A673 (cell line): ENCODE measurements at places on chromosomes 2 and 18. TPM values are rescaled to one million over a fixed set of nuclear protein-coding genes. Genes with fewer than 3 reads are reported as not detected.

DNA sequence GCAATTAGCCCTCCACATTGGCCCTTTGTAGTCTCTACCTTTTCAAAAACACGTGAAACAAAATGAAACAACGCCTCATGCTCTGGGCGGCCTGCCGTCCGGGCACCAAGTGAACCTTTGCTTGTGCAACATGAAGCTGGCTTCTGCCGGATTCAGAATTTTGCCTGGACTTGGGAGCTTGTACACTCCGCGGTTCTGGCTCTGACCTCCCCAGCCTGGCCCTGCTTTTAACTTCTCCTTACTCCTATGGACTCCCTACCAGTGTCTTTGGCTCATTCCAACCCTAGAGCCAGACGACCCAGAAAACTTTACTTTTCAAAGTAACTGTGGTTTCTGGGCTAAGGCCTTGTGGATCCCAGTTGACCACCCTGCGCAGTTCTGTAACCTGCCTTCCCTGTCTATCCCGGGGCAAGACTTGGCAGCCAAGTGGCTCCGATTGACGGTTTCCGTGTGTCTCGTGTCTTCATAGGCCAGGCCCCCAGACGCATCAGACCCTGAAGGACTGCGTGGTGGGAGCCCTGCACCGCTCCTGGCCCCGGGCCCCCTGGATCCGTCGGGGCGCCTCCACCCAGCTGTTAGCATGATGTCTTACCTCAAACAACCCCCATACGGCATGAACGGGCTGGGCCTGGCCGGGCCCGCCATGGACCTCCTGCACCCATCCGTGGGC is 1.9 kb downstream of the OTX1 start:
- DNase-seq, result no peak
- no peak overlapping the region for H3K4me3 ChIP-seq
- peaks cover 7% of the 10 kb centered on the region for H3K4me1 ChIP-seq

GRCh38 chr2:84964406-84965191 is 6.4 kb upstream of the KCMF1 start:
- no peak overlapping the region for H3K4me3 ChIP-seq
- DNase-seq, result no peak
- H3K4me1 ChIP-seq, result no peaks in the 10 kb centered on the region
- peaks cover 27% of the 10 kb centered on the region for H3K36me3 ChIP-seq

DNA sequence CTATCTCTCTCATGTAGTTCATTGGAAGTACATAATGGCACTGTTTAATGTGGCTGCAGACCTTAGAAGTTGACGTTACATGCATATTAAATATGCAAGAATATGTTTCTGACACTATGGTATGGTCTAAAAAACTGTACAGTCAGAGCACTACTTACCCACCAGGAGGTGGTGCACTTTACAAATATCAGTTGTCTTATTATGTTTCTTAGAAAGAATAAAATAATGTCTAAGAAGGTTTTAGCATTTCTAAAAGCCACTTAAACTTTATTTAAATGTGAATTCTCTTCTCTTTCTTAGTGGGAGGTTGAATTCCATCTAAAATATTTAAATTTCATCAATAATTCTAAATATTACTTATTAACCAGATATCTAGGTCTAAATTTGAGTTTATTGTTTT is 4.3 kb downstream of the TMEFF2 start:
- no peaks in the 10 kb centered on the region for H3K36me3 ChIP-seq
- no peaks in the 10 kb centered on the region for H3K27me3 ChIP-seq
- no peak overlapping the region for H3K4me3 ChIP-seq

GKN2 gene
- total RNA-seq, result not detected in 2 replicates

GRCh38 chr18:58225101-58225500 is 181.1 kb downstream of the NEDD4L start:
- no peak overlapping the region for H3K4me3 ChIP-seq
- H3K27me3 ChIP-seq, result no peaks in the 10 kb centered on the region
- H3K27ac ChIP-seq, result no peak overlapping the region
- no peaks in the 10 kb centered on the region for H3K36me3 ChIP-seq

SERPINB7 gene
- total RNA-seq, result 12.2 and 12.8 TPM in 2 replicates

DNA sequence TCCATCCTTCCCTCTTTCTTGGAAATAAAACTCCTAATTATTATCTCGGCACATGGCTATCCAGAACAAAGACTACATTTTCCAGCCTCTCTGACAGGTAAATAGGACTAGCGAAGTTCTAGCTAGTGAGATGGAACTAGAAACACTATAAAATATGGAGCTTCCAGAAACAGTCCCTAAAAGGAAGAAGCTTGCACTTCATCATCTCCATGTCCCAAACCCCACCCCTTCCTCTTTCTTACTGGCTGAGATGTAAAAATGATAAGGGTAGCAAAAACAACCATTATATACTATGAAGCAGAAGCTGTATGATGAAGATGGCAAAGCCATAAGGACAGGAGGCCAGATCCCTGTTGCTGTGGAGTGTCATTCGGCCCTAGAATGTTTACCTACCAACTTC is 11.7 kb upstream of the ACTR2 start:
- no peaks in the 10 kb centered on the region for H3K4me1 ChIP-seq
- no peak overlapping the region for H3K27ac ChIP-seq
- no peak overlapping the region for H3K4me3 ChIP-seq
- DNase-seq, result no peak
- H3K27me3 ChIP-seq, result no peaks in the 10 kb centered on the region

- peaks cover 17% of the 10 kb centered on the region for H3K27me3 ChIP-seq
- no peaks in the 10 kb centered on the region for H3K36me3 ChIP-seq
- no peak for DNase-seq
- H3K27ac ChIP-seq, result no peak overlapping the region
- H3K4me1 ChIP-seq, result no peaks in the 10 kb centered on the region
Measured at GRCh38 chr2:40317046-40317445, 134.8 kb downstream of the SLC8A1 start.

- H3K36me3 ChIP-seq, result no peaks in the 10 kb centered on the region
- H3K4me1 ChIP-seq, result peaks cover 15% of the 10 kb centered on the region
Measured at GRCh38 chr2:145028101-145028920, 508.4 kb upstream of the ZEB2 start.

GRCh38 chr2:142875652-142876051 is 1.8 kb upstream of the KYNU start:
- H3K27me3 ChIP-seq, result no peaks in the 10 kb centered on the region
- peaks cover 55% of the 10 kb centered on the region for H3K4me1 ChIP-seq
- H3K4me3 ChIP-seq, result no peak overlapping the region
- H3K27ac ChIP-seq, result no peak overlapping the region

GRCh38 chr18:75538727-75539126 is 111.2 kb upstream of the SMIM21 start:
- H3K27me3 ChIP-seq, result no peaks in the 10 kb centered on the region
- H3K4me3 ChIP-seq, result no peak overlapping the region
- no peak for DNase-seq
- no peak overlapping the region for H3K27ac ChIP-seq
- no peaks in the 10 kb centered on the region for H3K36me3 ChIP-seq

DNA sequence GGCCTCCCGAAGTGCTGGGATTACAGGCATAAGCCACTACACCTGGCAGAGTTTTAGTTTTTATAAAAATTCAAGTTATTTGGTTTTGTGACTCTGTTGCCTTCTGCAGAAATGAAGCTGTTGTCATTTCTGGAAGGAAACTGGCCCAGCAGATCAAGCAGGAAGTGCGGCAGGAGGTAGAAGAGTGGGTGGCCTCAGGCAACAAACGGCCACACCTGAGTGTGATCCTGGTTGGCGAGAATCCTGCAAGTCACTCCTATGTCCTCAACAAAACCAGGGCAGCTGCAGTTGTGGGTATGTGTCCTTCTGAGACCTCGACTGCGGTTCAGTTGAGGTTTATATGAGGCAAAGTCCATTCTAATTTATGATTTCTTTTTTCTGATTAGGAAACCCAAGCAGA is 7.2 kb downstream of the MTHFD2 start:
- no peak overlapping the region for H3K27ac ChIP-seq
- H3K36me3 ChIP-seq, result peaks cover 80% of the 10 kb centered on the region
- DNase-seq, result no peak

GRCh38 chr18:24584205-24584604 is 123.8 kb downstream of the HRH4 start:
- H3K27ac ChIP-seq, result no peak overlapping the region
- peaks cover 72% of the 10 kb centered on the region for H3K27me3 ChIP-seq
- H3K4me1 ChIP-seq, result no peaks in the 10 kb centered on the region
- H3K36me3 ChIP-seq, result no peaks in the 10 kb centered on the region
- no peak for DNase-seq

DNA sequence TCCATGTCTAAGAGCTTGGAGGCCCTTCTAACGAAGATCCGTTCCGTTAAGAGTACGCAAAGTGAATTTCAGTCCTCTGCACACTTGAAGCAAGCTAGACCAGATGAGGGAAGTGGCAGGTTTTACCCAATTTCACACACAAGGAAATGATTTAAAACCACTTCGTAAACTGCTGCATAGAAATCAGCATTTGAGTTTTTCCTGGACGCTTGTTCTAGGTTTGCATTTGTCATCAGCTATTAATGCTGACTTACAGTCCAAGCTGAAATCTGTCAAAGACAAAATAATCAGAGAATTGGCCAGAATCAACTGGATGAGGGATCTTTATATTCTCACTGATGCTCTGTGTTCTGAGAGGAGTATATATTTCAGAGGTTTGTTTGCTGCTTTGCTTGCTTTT is 117.6 kb upstream of the RASGRP3 start:
- H3K4me1 ChIP-seq, result no peaks in the 10 kb centered on the region
- no peaks in the 10 kb centered on the region for H3K36me3 ChIP-seq
- H3K27ac ChIP-seq, result no peak overlapping the region
- no peak overlapping the region for H3K4me3 ChIP-seq
- DNase-seq, result no peak

DNA sequence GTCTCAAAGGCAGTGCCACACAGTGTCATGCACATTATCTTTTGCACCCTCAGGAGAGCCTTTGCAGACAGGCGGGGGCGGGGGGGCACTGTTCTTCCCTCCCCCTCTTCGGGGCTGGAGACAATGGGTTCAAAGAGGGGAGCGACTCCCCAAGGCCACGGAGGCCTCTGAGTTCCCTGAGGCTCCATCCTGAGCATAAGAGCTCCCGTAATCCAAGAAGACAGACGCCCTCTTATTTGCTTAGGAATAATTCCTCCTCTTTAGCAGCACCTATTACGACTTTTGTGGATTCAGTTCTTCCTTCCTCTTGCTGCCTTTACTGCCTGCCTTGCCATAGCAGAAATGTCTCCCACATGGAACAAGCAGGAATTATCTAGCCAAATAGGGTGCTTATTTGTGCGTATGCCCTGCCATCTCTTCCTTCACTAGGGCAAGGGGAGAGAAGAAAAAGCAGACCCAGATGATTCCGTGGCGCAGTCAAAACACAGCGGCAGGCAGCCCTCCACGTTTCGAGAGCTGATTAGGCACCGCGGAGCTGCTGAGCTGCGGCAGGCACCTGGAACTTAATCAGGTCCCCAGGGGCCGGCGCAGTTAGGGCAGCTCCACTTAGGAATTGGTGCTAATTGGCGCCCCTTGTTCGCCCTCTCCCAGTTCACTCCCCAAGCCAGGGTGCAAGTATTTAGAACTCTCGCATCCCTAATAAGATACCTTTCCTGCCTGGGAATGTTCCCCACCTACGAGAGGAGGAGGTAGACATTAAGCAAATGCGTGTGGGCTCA is 233.4 kb upstream of the MYT1L start:
- H3K4me3 ChIP-seq, result no peak overlapping the region
- DNase-seq, result no peak
- H3K27ac ChIP-seq, result no peak overlapping the region
- H3K4me1 ChIP-seq, result no peaks in the 10 kb centered on the region

DNA sequence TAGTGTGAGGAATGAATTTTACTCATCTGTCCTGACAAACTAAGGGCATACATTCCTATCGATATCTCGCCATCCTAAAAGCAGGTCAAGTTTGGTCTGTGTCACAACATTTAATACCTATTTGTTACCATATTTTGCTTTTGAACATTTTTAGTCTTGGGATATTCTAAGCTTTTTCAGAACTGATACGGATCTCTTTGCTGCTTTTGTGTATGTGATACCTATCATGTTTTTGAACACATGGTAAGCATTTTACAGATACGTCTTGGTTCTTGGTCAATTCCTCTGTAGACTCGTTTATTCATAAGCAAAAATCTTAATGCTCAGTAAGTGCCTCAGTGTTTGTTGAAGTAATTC is 592 bp downstream of the ZNF397 start:
- H3K27ac ChIP-seq, result peak overlapping the region; percentile 95
- DNase-seq, result peak; percentile 18

ADD2 gene
- total RNA-seq, result 5.6 and 6.6 TPM in 2 replicates

- no peaks in the 10 kb centered on the region for H3K36me3 ChIP-seq
- peaks cover 5% of the 10 kb centered on the region for H3K4me1 ChIP-seq
- H3K27me3 ChIP-seq, result no peaks in the 10 kb centered on the region
- no peak for DNase-seq
- no peak overlapping the region for H3K27ac ChIP-seq
- no peak overlapping the region for H3K4me3 ChIP-seq
Measured at GRCh38 chr2:217505303-217505702, 497.5 kb downstream of the TNS1 start.

DNA sequence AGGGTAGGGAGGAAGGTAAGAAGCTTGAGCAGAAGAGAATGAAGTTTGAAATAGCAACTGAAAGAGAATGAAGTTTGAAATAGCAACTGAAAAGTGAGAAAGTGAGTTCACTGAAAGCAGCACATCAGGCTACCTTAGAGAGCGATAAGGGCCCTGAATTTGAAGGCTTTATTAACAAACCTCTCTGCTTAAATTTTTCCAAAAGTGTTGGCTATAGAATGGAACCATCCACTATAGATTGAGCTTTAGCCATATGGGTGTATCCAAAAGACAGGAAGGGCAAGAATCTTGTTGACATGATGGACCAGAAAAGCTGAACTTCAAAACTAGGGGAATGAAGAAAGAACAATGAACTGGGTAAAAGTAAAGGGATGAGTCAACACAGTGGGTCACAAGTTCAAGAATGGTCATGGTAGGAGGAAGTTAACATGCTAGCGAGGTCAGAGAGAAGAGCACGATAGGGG is 122.5 kb downstream of the ASXL3 start:
- DNase-seq, result no peak
- H3K4me3 ChIP-seq, result no peak overlapping the region
- no peaks in the 10 kb centered on the region for H3K4me1 ChIP-seq

GRCh38 chr2:186575302-186575701 is 14.6 kb upstream of the ITGAV start:
- DNase-seq, result peak; percentile 95
- H3K4me3 ChIP-seq, result no peak overlapping the region
- peaks cover 7% of the 10 kb centered on the region for H3K4me1 ChIP-seq
- no peaks in the 10 kb centered on the region for H3K36me3 ChIP-seq
- no peaks in the 10 kb centered on the region for H3K27me3 ChIP-seq

ALPP gene
- not detected in 2 replicates for total RNA-seq
